ENCODE measurements at places on chromosomes 12 and 14.
A peak's percentile ranks its signal among the peaks of the same experiment; 100 is the strongest.

DNA sequence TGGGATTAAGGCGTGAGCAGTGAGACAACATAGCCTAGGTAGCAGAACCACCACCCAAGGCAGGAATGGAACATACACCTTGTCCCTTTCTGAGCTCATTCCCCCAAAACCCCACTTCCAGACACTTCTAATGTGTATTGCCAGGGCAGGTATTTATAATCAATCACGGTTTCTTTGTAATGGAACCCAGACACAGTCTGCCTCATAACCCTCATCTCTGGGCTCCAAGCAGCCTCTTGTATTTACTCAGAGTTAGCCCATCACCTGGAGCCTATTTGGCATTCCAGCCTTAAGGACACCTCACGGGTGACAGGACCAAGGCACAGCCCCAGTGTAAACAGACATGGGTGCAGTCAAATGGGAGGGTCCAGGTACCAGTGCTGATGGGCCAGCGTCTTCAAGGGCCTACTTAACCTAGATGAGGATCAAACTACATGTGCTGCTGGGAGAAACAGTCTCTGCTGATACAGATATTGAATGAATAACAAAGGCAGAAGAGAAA lies 2.5 kb upstream of the HIGD1C start:
- DNase-seq: no peak

DNA sequence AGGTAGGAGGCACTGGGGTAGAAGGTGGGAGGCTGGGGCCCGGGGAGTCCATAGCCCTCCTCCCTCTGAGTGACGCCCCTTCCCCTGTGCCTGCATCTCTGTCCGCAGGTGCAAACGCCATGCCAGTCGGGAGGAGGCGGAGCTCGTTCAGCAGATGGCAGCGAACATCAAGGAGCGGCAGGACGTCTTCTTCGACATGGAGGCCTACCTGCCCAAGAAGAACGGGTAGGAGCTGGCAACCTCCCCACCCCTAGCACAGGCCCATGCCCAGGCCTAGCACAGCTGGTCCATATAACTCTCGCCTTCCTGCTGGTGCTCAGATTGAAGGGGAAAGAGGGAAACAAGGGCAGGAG lies 35.6 kb downstream of the TMEM120B start:
- DNase-seq: no peak

GRCh38 chr12:9864913-9865675 lies 4.1 kb downstream of the CLEC2B start:
- no peak for DNase-seq

GRCh38 chr14:58077621-58078020 lies 74.4 kb downstream of the ARMH4 start:
- DNase-seq: no peak

- no peak for DNase-seq
Observed at GRCh38 chr12:108712165-108712924, 19.0 kb downstream of the CORO1C start.

GRCh38 chr12:26751179-26751578 lies 81.8 kb downstream of the ITPR2 start:
- no peak for DNase-seq

DNA sequence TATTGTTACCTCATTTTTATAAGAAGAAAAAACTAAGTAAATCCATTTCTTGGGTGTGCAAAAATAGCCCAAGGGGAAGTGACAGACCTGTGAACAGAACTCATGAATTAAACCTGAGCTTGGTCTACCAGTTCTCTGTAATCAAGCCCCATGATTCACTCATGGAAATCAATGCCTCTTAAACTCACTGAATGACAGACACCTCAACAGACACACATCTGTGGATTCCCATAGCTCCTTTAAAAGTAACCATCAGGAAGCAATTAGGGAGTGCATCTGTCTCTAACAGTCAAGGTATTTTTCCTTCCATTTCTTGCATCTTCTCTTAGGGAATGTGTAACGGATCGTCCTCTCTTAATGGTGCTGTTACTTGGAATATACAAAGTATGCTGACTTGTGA lies 215.0 kb upstream of the EEA1 start:
- DNase-seq: no peak

DNA sequence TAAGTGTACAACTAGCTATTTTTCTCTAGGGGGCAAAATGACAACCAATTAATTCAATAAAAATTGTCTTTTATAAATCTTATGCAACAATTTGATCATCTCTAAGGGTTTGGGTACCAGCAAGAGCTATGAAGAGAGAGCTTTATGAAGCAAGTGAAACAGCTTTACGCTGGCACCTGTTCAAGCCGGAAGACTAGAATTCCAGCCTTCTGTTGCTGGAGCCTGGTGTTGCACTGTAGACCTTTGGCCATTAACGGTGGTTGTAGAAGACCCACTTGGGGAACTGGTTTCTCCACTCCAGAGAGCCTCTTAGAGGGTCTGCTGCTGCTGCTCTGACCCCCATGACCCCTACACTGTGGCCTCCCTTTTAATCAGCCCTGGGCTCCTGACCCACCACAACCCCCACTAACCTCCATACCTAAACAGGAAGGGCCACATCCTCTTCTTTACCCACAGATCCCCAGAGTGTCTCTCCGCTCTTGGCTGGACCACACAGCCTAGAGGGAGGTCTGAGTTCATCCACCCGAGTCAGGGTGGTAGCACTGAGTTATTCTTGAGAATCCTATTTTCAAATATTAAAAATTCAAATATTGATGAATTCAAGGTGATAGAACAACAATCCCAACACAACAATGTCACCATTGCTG lies 54.6 kb upstream of the STON2 start:
- DNase-seq: no peak

DNA sequence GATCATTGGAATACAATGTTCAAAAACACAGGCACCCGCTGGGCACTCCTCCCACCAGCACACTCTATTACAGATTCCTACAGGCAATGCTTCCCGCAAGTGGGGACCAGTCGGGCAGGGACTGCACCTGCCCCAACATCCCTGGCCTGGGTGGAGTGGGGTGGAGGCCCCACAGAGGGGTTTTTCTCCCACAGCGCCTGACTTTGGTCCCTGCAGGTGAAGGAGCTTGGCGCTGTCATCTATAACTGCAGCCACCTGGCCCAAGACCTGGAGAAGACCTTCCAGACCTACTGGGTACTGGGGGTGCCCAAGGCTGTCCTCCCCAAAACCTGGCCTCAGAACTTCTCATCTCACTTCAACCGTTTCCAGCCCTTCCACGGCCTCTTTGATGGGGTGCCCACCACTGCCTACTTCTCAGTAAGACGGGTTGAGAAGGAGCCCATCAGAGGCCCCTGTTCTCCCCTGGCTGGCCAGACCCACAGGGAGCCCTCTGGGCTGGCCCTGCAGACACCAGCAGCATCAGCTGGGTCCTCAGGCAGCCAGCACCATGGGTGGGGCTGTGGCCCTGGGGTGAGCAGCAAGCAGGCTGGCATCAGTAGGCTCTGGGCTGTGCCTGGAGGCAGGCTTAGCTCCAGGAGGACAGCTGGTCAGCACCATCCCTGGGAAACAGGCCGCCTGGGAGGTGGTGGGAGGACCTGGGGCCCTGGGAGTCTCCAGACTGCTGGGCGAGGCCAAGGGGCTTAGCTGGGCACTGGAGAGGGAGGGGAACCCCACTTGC lies 6.0 kb downstream of the PLD4 start:
- peak; percentile 10 for DNase-seq

DNA sequence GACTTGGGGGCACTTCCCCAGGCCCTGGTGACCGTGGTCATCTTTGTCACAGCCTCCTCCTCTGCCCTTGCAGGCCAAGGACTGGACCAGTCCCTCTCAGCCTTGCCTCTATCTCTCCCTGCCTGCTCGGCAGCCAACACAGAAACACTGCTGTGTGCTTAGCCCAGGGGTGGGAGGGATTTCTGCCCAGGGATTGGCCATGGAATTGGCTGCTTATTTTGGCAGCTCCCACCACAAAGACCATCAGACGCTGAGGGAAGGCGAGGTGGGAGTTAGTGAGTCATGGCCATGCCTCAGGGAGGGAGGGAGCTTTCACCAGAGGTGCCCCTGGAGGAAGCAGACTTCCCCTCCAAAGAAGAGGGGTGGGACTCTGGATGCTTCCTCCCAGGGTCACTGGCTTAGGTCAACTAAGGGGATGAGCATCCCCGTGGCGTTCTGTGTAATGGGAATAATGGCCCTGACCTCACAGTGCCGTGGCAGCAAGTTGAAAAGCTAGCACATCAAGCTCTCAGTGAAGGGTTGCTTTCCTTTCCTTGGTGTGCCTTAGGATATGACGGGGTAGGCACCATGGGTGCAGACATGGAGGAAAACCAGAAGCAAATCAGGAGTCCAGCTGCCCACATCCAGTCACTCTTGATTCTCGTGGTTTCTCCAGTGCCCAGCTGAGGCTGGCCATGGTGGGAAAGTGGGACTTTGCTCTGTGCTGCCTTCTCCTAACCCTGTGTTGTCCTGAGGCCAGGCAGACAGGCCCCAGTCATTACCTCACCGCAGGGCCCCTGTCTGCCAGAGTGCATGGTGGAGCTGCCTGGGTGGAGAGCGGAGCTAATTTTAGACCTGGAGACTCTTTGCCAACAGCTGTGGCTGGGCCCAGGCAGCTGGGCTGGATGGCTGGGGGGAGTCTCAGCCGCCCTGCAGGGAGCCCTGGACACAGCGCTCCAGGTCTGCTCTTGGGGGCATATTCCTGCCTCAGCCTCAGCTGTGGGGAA lies 21.4 kb downstream of the B4GALNT3 start:
- DNase-seq: no peak

DNA sequence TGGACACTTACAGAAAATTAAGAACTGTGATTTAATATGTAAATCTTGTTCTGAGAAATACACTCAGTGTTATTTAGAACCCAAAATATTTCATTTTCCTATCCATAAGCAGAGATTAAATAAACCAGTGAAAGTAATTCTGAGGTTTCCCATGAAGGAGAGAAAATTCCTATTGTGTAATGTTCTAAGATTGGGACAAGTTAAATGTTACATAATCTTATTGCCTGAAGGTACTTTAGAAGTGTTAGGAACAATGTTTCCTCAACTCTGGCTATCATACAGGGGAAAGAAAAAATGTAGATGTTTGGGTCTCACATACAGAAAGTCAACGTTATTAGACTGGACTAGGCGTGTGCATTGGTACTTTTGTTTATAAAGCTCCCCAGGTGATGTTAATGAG lies 281.9 kb upstream of the SYT10 start:
- no peak for DNase-seq

GRCh38 chr12:116662612-116663144 lies 75.2 kb downstream of the SPRING1 start:
- no peak for DNase-seq

DNA sequence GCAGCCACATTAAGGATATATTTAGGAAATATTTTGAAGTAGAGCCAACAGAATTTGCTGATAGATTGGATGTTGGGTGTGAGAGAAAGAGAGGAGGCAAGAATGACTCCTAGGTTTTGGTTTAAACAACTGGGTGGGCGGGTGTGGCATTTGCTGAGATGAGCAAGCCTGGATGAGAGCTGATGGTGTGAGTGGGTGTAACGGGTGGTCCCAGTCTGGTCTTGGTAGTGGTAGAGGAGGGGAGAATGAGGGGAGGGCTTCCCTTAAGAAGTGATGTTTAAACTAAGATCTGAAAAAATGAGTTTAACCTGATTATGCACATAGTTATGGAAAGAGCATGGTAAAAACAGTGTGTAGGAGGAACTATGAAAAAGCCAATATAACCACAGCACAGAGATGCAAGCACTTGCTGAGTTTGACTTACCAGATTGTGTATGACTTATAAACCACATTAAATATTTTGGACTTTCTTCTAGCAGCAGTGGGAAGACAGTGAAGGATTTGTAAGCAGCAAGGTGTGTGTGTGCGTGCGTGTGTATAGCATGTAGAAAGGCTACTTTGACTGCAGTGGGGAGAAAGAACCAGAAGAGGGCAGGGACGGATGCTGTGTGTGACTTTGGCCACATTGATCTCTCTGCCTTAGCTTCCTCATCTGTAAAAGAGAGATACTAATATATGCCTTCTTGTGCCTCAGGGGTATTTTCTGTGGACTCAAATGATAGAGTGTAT lies 139.7 kb downstream of the PRIMA1 start:
- no peak for DNase-seq

GRCh38 chr12:62291864-62292760 lies 31.9 kb downstream of the USP15 start:
- no peak for DNase-seq

GRCh38 chr14:72677664-72678063 lies 216.2 kb downstream of the DPF3 start:
- DNase-seq: no peak

- no peak for DNase-seq
Observed at GRCh38 chr12:116302166-116303058, 24.9 kb upstream of the MED13L start.

DNA sequence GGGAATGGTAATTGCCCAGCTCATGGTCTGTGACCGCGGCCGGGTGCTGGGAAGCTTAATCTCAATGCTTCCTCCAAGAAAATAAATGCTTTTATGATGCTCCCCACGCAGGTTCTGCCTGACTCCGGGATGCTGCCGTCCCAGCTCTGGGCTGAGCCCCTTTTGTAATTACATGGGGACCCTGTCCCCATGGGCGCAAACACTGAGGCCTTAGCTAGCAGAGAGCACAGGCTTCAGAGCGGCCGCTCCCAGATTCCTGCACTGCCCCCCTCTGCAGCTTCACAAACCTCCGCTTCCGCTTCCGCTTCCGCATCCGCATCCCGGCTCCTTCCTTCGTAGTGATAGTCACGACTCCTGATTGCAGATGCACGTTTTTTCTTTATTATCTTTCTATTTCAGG lies 129.5 kb downstream of the KIF26A start:
- DNase-seq: no peak

GRCh38 chr12:5434647-5435560 lies 3.0 kb downstream of the NTF3 start:
- no peak for DNase-seq

GRCh38 chr14:100664841-100665510 lies 61.7 kb upstream of the DLK1 start:
- no peak for DNase-seq

DNA sequence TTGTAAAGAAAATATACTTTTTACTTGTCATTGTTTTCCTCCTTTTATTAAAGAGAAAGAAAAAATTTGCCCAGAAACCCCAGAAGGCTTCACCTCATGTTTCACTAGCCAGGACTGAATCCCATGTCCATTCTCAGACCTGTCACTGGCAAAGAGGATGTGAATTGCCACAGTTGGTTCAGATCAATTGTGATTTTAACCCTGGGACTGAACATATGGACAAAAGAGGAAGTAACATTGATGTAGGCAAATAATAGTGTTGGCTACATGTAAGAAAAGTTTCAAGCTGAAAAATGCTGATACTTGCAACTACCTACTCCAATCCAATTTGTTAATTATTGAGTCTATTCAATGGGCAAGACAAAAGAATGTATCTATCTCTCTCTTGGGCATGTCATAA lies 8.6 kb upstream of the CCDC196 start:
- DNase-seq: no peak

GRCh38 chr12:26499979-26500640 lies 304.7 kb downstream of the SSPN start:
- no peak for DNase-seq

DNA sequence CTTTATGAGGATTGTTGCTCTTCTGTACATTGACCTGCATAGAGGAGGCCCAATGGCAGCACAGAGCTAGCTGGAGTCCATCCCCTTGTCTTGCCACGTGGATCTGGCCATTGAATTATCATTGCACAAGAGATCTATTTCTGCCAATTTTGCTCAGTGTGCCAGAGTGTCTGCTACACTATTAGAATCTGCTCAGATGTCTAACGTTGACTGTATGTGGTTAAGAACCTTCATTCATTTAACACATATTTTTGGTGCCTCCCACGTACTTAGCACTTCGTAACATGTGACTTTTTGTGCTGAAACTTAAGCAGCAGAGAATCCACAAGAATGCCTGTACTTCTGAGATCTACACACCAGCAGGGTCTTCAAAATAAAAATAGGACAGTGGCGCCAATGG lies 166.0 kb upstream of the VASH1 start:
- no peak for DNase-seq

Measured in tibial nerve (tissue), 4 donors.